Fibroblast of skin of back (primary cell): ENCODE measurements at places on chromosomes 3 and 15.

DNA sequence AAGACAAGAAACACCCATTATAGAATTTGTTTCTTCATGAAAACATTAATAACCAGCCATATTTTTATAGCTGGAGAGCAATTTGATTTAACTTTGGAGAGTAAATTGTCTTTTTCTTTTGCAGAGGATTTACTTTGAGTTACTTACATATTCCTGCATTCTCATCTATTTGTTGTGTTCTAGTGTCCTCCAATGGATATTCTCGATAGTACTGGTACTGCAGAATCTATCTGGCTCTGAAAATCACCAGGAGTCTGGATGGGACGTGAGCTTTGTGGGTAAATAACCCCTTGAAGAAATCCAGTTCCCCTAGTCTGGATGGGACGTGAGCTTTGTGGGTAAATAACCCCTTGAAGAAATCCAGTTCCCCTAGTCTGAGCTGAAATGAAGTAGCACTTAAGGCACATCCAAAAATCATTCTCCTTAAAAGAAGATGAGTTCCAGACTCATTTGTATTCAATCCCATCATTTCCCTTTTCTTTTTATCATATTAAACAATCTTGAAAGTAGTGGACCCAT is 294.1 kb upstream of the UBE2E2 start:
- DNase-seq: no peak

- DNase-seq: no peak
These were observed 225.0 kb upstream of the PROK2 start for GRCh38 chr3:72009851-72010443.

DNA sequence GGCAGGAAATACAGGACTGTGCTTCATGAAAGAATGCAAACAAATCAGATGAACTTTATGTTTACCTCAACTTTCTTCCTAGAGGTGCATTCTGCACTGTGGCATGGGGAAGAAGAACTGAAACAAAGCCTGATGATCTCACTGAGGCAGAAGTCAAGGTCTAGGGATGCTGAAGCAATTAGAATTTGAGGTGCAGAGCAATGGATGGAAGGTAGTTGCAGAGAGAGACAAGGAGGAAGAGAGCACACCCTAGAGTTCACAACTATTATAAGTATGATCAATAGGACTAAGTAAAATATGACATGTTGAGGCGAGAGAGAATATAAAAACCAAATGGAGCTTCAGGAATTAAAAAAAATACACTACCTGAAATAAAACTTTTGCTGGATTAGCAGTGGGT is 420.1 kb downstream of the EDEM1 start:
- DNase-seq: no peak

GRCh38 chr15:59906046-59906445 is 98.1 kb upstream of the FOXB1 start:
- no peak for DNase-seq

DNA sequence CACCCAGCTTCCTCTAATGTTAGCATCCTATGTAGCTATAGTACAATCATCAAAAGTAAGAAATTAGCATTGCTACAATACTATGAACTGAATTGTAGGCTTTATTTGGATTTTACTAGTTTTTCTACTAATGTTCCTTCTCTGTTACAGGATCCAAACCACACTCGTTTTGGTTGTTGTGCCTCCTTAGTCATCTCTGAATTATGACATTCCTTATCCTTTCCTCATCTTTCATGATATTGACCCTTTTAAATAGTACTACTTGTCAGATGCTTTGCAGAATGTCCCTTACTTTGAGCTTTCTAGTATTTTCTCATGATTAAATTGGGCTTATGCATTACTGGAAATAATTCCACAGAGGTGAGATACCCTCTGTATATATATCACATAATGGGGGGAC is 265.4 kb downstream of the VPS13C start:
- peak; percentile 58 for DNase-seq

GRCh38 chr3:132090921-132091320 is 56.1 kb upstream of the CPNE4 start:
- DNase-seq: peak; percentile 36

DNA sequence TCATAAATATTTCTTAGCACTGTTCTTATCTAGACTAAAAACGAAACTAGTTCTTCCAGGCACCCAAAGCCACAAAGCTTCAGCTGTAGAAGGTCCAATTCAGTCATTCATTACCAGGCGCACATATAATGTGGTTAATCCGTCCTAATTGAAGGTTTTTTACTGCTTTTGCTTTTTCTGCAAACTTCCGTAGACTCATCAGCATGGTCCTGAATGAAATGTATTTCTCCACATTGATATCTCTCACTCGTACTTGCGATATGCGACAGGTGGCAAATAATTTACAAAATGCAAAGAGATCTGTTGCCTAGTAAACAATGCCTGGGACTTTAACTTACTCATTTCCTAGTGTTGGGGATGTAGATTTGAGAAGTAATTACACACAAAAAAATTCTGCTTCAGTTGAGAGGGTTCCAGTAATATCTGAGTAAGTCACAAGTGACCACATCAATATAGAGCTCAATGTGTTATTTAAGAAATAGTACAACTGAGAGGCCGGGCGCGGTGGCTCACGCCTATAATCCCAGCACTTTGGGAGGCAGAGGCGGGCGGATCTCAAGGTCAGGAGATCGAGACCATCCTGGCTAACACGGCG is 75.0 kb upstream of the MBNL1 start:
- no peak for DNase-seq

- no peak for DNase-seq
These were observed 144.6 kb upstream of the MEF2A start for GRCh38 chr15:99421172-99421656.

- DNase-seq: no peak
These were observed 233.8 kb downstream of the ZNF385D start for GRCh38 chr3:21517184-21517583.

GRCh38 chr3:43736558-43737440 is 46.1 kb downstream of the ABHD5 start:
- DNase-seq: no peak

DNA sequence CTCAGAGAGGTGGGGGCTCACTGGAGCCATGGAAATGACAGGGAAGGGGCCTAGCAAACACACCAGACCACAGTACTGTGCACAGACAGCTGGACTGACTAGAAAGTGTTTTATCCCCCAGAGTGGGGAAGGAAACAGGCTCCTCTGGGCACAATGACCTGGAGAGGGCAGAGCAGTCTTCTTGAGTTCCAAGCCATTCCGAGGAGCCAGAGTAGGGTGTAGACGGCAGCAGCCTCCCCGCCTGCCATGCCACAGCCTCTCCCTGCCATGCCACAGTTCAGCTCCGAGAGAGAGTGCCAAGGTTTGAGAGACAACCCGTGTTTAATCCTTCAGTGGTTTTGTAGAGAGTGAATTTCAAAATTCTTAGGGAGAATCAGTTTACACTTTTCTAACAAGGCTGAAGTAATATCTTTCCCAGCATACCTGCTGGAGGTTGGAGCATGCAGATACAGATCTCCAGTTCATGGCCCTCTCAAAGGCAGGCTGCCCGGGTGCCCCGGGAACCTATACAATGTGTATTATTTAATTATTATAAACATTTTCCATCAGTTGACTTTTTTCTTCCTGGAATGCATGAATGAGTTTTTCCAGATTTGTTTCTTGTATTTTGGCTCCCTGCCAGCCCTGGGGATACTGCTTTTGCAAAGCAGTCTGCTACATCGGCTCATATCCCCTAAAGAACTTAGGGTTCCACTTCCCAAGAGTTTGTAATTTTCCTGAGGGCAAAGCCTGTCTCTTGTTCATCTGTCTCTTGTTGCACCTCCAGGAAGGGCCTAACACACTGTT is 3.2 kb downstream of the PODXL2 start:
- no peak for DNase-seq

DNA sequence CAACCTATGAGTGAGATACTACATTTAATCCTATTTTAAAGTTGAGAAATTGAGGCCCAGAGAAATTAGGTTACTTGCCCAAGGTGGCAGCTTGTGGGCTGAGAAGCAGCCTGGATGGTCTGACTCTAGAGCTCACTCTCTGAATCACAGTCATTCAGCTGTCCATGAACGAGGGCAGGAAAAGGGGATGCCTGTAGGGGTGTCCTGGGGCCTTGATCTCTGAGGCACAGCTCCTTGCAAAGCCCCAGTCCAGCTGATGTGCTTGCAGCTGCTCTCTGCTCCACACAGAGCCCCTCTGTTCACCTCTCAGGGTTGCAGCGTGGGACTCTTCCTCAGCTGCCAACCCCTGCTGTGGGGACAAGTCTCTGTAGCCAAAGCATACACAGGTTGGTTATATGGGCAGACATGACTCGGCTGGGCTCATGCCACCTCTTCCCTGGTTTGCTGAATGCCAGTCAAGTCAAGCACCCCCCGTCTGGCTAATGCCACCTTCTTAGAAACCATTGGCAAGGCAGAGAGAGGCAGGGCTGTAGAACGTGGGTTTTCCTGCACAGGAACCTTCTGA is 56.8 kb downstream of the GASK1A start:
- DNase-seq: no peak

- no peak for DNase-seq
These were observed 22.7 kb upstream of the SH3BP5 start for GRCh38 chr3:15355086-15355485.

DNA sequence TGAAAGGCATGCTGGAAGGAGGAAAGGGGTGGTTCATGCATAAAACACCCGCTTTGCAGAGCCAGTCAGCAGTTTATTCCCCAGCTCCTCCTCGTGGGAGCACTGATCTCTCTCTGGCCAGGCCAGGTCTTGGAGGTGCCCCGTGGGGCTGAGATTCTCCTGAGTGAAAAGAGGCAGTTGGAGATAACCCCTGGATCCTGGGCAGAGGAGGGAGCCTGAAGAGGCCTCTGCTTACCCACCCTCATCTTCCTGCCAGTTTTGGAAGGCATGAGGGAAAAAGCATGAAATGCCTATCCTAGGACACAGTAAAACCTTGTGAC is 108.3 kb downstream of the SEMA5B start:
- DNase-seq: no peak

DNA sequence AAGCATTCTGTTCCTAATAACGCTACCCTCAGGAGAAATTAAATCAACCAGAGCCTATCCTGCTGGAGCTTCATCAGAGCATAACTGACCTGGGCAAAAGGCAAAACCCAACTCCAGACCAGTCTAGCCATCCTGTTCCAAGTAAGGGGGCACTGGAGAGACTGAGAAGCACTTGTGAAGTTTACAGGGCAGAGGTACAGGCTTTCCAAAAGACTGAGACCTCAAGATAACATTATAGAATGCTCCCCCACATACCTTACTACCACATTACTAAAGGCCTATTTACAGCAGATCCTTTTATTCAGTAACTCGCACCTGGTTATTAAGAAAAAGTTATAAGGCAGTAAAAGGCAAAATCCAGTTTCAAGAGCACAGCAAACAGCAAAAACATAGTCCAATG is 35.5 kb downstream of the RFX7 start:
- DNase-seq: no peak

GRCh38 chr3:36756269-36756668 is 8.1 kb downstream of the DCLK3 start:
- no peak for DNase-seq

DNA sequence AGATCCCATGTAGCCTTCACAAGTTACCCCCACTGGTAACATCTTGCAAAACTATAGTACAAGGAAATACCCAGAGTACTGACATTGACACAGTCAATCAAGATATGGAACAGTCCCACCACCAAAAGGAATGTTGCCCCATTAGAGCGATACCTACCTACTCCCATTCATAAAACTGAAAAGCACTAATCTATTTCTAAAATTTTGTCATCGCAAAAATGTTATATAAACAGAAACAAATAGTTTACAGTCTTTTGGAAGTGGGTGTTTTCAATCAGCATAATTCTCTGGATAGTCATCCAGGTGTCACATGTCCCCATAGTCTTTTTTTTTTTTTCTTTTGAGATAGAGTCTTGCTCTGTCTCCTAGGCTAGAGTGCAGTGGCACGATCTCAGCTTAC is 156.9 kb upstream of the AGTR1 start:
- DNase-seq: no peak

- DNase-seq: no peak
These were observed 167.6 kb downstream of the ALDH1A2 start for GRCh38 chr15:57897870-57898269.

GRCh38 chr3:188400494-188401243 is 246.7 kb downstream of the LPP start:
- DNase-seq: no peak

GRCh38 chr15:31238906-31239305 is 87.7 kb upstream of the KLF13 start:
- DNase-seq: no peak

- peak; percentile 25 for DNase-seq
These were observed 202.3 kb upstream of the PROK2 start for GRCh38 chr3:71987089-71987735.

DNA sequence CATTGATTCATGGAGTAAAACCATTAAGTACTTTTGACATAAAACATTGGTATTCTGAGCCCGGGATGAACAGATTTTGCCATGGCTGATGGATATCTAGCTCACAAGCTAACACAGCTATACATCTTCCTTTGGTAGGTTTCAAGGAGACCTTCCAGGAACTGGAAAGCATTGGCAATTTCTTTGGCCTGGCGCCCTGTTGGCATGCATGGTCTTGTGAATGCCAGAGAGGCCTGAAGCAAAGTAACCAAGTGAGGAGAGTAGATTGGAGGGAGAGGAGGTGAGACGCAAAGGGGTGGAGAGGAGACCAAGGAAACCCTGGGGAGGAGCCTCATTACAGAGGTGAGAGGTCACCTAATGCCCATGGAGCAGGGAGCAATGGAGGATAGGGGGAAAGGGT is 67.2 kb downstream of the SQOR start:
- DNase-seq: no peak

GRCh38 chr3:125587039-125587648 is 8.2 kb downstream of the OSBPL11 start:
- no peak for DNase-seq

DNA sequence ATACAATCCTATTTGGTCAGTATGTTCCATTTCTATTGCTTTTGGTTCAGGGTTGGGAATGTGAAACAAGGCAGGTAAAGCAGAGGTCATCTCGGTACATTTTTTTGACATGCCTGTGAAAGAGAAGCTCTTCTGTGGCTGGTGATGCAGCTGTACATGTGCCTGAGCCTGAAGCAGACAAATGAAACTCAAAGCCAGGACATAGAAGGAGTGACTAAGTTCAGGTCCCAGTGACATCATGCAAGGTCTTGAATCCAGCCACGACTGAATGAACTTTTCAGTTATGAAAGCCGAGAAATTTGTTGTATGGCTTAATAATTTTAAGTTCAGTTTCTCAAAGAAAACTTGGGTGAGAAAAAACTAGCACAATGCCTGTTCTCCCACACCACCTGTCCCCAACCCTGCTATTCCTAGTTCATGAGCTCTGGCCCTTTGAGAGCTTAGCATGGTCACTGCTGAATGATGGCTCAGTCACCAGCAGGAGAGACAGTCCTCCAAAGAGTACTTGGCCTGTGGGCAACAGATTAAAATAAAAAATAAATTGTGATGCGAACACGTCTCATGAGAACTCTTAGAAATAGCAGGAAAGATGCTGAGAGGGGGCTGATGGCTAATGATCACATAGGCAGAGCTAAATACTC is 600.2 kb upstream of the GRM7 start:
- no peak for DNase-seq

GRCh38 chr15:92949604-92950249 is 49.6 kb downstream of the CHD2 start:
- no peak for DNase-seq

GRCh38 chr3:182683858-182684257 is 109.4 kb upstream of the ATP11B start:
- no peak for DNase-seq
